ENCODE measurements at places on chromosomes 12 and 14.

GRCh38 chr12:58528271-58528670 is 392.0 kb downstream of the LRIG3 start:
- no peak for DNase-seq

DNA sequence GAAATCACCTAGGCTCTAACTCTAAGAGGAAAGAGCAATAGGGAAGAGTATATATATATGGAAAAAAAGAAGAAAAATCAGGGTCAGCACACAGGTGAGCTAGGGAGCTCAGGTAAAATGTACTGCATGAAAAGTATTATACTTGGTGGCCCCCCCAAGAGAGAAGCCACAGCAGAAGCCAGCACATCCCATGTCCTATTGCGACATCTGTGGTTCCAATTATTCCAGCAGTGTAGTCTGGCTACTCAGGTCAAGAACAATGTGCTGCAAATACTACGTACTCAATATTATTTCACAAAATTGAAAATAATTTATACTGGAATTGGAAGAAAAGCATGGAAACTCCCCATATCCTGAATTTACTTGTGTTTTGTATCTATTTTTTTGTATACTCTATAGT is 85.5 kb downstream of the CEP83 start:
- no peak for DNase-seq

GRCh38 chr12:46391630-46392029 is 19.1 kb upstream of the SLC38A2 start:
- no peak for DNase-seq

DNA sequence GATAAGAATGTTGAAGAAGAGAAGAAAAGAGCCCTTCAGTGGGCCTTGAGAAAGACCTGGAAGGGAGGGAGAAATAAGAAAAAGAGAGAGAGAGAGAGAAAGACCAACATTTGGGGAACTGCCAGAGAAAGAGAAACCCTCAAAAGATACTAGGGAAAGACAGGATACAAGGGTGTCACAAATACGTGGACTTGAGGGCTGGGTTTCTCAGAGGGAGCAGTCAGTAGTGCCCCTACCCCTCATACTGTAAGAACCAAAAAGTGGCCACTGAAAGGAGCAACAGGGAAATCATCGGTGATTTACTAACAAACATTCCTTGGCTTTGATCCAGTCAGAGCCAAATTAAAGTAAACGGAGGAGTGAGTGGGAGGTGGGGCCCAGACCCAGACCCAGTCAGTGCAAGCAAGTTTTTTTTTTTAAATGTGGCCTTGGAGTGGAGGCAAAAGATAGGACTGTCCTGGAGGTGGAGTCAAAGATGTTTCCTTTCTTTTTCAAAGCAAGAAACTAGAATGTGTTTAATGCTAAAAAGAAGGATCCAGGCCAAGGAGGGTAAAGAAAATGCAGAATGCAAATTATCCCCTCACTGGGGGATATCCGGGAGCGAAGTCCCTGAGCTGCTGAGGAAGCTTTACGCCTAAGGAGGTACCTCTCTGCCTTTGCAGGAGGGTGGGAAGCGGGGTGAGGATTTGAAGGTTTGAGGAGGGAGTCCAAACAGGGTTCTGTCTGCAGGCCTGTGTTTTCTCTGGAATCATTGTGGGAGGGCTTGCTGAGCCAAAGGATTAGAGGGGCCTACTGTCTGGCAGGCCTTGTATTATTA is 143.5 kb upstream of the AMIGO2 start:
- no peak for DNase-seq

- no peak for DNase-seq
Measured at GRCh38 chr14:44438936-44439335, 68.1 kb downstream of the FSCB start.

DNA sequence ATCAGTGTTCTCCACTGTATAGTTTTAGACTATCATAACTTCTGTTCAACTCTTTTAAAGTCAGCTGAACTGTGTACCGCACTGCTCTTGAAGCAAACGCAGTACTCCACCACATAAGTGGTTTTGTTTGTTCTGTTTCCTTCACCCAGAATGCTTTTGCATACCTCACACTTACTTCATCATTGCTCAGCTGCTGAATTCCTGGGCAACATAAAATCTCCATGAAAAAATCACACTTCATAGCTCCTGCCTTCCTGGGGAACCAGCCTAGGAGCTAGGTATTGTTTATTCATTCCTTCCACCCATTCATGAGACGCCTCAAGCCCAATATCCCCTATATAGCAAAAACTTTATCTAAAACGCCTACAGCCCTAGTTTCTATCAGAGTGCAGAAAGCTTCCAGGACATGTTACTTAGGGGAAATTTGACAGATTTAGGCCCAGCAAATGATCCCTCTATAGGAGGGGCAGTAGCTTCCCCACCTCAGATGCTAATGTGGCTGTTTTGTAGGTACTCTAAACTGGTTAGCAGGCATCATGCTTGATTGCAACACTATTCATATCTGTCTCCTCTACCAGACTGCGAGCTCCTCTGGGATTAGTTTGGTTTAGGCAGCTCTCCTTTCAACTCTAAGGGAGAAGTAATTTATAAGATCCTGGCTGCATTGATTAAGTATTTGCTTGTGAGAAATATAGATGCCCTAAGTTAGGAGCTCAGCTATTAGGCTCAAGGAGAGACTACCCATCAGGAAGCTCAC is 44.5 kb downstream of the LRRC9 start:
- no peak for DNase-seq

GRCh38 chr14:75393794-75394193 is 34.0 kb upstream of the JDP2 start:
- DNase-seq = no peak

DNA sequence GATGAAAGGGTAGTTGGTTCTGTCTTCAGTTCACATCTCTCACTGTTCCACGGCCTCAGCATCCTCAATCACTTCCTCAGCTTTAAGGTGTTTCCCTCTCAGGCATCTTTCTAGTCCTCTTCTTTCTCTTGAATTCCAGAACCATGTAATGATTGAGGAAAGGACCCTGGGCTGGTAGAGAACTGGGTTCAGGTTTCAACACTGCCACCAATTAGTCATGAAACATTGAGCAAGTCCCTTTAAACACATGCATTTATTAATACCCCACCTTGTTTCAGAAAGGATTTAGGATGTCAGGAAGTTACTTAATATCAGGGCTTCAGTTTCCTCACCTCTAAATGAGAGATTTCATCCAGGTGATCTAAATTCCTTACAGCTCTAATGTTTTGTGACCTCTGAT is 7.2 kb downstream of the DMAC2L start:
- DNase-seq = no peak

DNA sequence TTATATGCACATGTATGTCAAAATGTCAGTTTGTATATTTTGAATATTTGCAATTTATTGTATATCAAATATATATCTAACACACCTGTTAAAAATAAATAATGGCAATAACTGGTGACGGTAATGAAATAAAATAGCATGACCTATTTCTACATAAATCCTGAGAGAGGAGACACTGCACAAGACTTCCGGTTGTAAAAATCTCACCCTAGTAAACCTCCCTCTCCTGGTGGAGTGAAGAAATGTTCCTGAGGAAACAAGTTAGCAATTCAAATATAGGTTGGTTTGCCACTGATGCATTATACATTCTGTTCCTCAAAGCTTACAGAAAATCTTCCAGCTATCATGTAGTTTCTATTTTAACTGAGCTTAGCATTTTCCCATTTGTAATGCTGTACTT is 166.1 kb upstream of the SYT10 start:
- no peak for DNase-seq

DNA sequence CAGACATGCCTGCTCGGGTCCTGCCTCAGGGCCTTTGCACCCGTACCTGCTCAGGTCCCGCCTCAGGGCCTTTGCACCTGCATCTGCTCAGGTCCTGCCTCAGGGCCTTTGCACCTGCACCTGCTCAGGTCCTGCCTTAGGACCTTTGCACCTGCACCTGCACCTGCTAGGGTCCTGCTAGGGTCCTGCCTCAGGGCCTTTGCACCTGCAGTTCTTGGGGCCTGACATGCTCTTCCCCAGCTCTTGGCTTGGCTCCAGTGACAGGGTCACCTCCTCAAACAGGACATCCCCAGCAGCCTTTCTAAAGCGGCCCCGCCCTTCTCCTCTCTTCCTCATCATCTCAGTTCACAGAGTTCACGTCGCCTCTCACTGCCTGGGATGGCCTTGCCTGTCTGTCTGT is 54.9 kb upstream of the NCOR2 start:
- no peak for DNase-seq

DNA sequence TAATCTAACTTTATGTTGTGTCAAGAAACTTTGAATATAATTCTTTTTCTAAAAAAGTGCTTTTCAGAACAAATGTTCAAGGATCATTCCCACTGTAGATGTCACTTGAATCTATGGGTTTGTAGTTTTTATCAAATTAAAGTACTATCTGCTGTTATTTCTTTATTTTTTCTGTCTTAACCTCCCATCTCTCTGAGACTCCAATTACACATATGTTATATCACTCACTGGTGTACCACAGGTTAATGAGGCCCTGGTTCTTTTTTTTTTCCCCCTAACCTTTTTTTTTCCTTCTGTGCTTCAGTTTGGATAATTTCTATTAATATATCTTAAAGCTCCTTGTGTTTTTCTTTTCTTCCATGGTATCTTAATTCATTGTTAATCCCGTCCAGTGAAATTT is 279.9 kb upstream of the RGS6 start:
- DNase-seq = no peak

DNA sequence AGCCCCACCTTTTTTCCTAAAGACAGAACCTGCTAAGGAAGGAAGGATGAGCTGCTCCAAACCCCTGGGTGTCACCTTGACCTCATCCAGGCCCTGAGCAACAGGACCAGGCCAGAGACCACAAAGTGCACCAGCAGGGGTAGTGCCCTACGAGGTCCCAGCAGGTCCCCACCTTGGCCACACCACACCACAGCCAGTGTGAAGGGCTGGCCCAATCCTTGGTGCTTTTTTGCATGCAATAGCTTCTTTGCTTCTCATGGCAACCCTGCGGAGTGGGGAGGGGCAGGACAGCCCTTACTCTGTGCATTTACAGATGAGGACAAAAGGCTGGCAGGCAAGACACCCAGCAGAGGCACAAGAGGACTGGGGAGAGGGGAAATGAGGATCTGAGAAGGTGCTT is 352.6 kb downstream of the BCL11B start:
- DNase-seq = no peak

DNA sequence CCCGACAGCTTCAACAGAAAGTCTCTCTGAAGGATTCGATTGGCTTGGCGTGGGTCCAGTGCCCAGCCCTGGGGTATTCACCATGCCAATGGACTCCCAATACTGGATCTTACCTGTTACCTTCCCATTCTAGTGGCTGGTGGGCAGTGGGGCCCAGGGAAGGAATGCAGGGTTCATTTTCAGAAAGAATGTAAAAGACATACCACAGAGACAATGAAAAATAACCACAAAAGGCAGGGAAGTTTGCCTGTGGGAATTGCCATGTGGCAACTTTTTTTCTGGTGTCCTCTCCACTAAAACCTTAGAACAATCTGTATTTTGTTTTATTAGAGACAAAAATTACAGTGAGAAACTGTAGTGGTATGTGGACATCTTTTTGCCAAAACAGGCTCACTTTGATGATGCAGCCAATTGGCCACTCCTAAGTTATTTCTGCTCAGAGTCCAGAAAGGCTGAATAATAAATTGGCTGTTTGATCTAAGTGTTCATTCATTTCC is 55.2 kb downstream of the PTGER2 start:
- DNase-seq = no peak

GRCh38 chr12:122969676-122970075 is 3.4 kb upstream of the ABCB9 start:
- no peak for DNase-seq

GRCh38 chr12:120041386-120042231 is 52.6 kb downstream of the BICDL1 start:
- DNase-seq = peak; percentile 26

DNA sequence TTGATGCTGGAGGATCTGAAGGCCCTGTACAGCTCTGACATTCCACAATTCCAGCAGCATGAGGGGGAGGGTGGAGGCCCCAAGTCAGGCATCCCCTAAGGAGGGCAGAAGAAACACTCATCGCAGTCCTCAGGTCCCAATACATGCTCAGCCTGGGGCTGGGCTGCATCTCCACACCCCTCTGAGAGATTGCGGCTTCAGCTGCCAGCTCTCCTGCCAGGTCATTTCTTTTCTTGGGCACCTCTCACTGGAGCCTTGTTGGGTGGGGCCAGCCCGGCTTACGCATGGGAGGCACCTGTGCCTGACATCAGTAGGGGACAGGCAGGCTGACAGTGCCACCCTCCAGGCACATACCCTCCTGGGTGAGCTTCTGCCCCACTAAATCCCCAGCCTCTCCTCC is 89.8 kb downstream of the DICER1 start:
- DNase-seq = no peak
